Right atrium auricular region (tissue), 2 donors: ENCODE measurements at places on chromosomes 12 and 14. TPM values are rescaled to one million over a fixed set of nuclear protein-coding genes. Genes with fewer than 3 reads are reported as not detected.

The DIO3 gene
- total RNA-seq, result 0.55 TPM

The SDR9C7 gene
- not detected for total RNA-seq

The SDS gene
- not detected for total RNA-seq

The ASCL1 gene
- not detected for total RNA-seq

The AQP2 gene
- total RNA-seq, result not detected

The TCL1A gene
- not detected for total RNA-seq

The AKAP6 gene
- total RNA-seq, result 112 TPM

The CMA1 gene
- total RNA-seq, result not detected

The NUAK1 gene
- 16.9 TPM for total RNA-seq

DNA sequence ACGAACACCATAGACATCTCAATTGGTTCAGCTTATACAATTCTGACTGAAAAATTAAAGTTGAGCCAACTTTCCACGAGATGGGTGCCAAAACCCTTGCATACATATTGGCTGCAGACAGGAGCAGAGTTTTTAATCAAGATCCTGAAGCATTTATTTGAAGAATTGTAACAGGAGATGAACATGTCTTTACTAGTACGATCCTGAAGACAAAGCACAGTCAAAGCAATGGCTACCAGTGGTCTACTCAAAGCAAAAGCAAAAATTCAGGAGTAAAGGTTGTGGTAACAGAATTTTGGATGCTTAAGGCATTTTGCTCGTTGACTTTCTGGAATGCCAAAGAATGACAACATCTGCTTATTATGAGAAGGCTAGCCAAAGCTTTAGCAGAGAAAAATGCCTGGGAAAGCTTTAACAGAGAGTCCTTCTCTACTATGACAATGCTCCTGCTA lies 20.7 kb downstream of the ZDHHC17 start:
- H3K27me3 ChIP-seq, result no peaks in the 10 kb centered on the region
- H3K4me3 ChIP-seq, result no peak overlapping the region
- no peaks in the 10 kb centered on the region for H3K36me3 ChIP-seq
- no peaks in the 10 kb centered on the region for H3K4me1 ChIP-seq

GRCh38 chr12:107510211-107510610 lies 175.4 kb upstream of the PWP1 start:
- DNase-seq, result no peak
- peaks cover 7% of the 10 kb centered on the region for H3K4me1 ChIP-seq
- H3K4me3 ChIP-seq, result no peak overlapping the region
- no peaks in the 10 kb centered on the region for H3K27me3 ChIP-seq
- no peak overlapping the region for H3K27ac ChIP-seq

DNA sequence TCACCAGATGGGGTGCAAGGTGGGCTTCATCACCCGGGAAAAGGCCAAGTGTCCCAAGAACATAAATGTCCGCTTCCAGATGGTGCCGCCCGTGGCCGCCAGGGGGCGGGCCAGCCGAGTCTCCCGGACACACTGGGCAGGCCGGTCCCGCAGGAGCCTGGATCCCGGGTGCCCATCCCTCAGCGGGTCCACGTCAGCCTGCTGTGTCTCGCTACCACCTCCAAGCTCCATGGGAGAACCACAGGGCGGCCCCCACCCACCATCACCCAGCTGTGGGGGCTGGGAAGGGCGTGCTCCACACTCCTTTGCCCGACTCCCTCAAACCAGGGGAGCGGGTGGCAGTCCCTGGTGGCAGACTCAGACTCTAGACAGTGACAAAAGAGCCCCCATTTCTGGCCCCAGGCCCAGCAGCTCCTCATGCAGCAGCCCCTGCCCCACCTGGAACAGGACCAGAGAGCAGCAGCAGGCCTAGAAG lies 22.0 kb upstream of the NUDT14 start:
- no peaks in the 10 kb centered on the region for H3K36me3 ChIP-seq
- DNase-seq, result peak; percentile 83
- no peak overlapping the region for H3K4me3 ChIP-seq

DNA sequence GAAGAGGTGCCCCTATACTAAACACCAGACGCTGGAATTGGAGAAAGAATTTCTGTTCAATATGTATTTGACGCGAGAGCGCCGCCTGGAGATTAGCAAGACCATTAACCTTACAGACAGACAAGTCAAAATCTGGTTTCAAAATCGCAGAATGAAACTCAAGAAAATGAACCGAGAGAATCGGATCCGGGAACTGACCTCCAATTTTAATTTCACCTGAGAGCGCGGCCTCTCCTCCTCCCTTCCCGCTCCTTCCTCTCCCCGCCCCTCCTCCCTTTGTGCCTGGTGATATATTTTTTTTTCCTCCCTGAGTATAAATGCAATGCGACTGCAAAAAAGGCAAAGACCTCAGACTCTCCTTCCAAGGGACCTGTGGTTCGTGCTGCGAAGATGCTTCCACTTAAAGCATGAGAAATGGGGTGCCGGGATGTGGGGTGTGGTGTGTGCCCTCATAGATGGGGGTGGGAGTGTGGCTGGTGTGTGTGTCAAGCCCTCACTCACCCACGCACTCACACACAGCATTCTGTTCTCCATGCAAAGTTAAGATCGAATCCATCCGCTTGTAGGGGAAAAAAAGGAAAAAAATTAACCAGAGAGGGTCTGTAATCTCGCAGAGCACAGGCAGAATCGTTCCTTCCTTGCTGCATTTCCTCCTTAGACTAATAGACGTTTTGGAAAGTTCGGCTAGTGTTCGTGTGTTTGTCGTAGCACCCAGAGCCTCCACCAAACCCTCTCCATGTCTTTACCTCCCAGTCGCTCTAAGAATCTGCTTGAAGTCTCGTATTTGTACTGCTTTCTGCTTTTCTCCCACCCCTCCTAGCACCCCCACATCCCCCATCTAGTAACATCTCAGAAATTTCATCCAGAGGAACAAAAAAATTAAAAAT lies 4.5 kb downstream of the HOXC10 start:
- H3K36me3 ChIP-seq, result no peaks in the 10 kb centered on the region
- DNase-seq, result no peak
- no peak overlapping the region for H3K4me3 ChIP-seq

GRCh38 chr12:116161588-116161987 lies 115.9 kb downstream of the MED13L start:
- no peak for DNase-seq
- H3K4me3 ChIP-seq, result no peak overlapping the region
- no peak overlapping the region for H3K27ac ChIP-seq
- H3K27me3 ChIP-seq, result no peaks in the 10 kb centered on the region

DNA sequence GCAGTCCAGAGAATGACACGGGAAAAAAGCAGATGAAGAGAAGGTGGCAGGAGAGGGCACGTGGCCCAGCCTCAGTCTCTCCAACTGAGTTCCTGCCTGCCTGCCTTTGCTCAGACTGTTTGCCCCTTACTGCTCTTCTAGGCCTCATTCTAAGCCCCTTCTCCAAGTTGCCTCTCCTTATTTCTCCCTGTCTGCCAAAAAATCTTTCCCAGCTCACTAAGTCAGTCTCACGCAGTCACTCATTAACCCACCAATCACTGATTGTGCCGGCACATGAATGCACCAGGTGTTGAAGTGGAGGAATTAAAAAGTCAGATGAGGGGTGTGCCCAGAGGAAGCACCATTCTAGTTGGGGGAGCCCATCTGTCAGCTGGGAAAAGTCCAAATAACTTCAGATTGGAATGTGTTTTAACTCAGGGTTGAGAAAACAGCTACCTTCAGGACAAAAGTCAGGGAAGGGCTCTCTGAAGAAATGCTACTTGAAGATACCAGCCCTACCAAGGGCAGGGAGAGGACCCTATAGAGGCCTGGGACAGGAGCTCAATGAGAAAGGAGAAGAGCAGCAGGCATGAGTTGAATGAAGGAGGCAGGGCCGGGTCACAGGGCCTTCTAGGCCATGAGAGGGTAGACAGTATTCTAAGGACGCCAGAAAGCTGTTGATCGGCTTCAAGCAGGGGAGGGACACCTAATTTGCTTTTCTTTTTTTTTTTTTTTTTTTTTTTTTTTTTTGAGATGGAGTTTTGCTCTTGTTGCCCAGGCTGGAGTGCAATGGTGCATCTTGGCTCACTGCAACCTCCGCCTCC lies 40.9 kb downstream of the DAD1 start:
- no peaks in the 10 kb centered on the region for H3K4me1 ChIP-seq
- no peak for DNase-seq
- peaks cover 4% of the 10 kb centered on the region for H3K36me3 ChIP-seq

DNA sequence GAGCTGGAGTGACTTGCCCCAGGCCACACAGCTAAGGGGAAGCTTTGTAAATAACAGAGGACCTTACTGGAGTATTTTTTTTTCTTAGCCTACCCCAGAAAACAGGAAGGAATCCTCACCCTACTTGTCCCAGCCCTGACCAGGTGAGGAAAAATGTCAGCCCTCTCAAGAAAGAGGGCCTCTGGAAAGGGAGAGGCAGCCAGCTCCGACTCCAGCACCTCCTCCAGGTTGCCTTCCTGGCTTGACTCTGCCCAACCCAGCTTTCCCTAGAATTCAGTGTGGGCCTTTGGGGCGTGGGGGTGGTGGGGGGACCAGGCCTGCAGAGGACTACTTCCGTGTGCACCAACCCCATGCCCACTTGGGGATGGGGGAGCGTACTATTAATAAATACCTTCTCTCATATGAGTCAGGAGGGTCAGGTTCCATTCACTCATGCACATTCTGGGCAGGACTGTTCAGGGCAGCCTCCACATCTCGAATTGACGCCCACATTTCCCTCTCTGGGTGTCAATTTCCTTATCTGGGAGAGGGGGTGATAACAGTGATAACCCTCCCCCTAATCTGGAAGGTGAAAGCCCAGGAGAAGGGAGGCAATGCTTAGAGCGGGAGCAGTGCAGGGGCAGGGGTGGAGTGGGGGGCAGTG lies 5.2 kb downstream of the RHOF start:
- DNase-seq, result no peak
- H3K36me3 ChIP-seq, result no peaks in the 10 kb centered on the region
- H3K4me3 ChIP-seq, result no peak overlapping the region

- no peaks in the 10 kb centered on the region for H3K36me3 ChIP-seq
- H3K27me3 ChIP-seq, result no peaks in the 10 kb centered on the region
- DNase-seq, result no peak
- H3K27ac ChIP-seq, result no peak overlapping the region
- no peak overlapping the region for H3K4me3 ChIP-seq
- H3K4me1 ChIP-seq, result no peaks in the 10 kb centered on the region
Observed at GRCh38 chr14:97120611-97121031, 323.4 kb downstream of the VRK1 start.

DNA sequence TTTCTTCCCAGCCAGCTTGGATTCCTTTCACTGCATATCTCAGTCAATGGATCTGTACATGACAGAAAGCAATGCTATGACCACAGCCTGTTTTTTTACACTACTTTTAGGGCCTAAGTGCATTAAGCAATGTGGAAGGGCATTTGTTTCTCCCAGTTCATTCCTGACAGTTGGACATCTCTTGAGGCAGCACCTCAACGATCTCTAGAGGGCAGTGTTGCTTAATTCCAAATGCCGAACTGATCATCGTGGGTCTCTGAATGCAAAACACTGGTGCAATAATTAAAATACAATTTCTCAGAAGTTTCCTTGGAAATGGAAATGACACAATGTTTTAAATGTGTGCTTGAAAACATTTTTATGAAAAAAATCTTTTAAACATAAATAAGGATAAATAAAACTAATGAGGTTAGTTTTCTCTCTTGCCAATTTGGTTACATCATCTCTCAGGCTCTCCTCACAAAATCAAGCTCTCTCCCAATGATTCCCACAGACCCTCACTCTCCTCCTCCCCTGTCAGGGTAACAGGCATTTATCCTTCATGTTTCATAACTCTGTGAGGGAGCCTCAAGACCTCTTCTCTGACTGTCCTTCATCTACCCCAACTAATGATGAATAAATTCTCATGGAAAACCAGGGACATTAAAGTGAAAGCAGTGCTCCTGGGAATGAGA lies 192.4 kb upstream of the SLC16A7 start:
- H3K36me3 ChIP-seq, result no peaks in the 10 kb centered on the region
- no peak overlapping the region for H3K4me3 ChIP-seq
- H3K27ac ChIP-seq, result no peak overlapping the region
- H3K4me1 ChIP-seq, result no peaks in the 10 kb centered on the region

GRCh38 chr12:126492181-126492580 lies 1426.9 kb downstream of the AACS start:
- DNase-seq, result no peak
- H3K4me3 ChIP-seq, result no peak overlapping the region
- H3K36me3 ChIP-seq, result no peaks in the 10 kb centered on the region
- H3K27ac ChIP-seq, result no peak overlapping the region
- no peaks in the 10 kb centered on the region for H3K4me1 ChIP-seq

GRCh38 chr12:119749666-119750065 lies 81.7 kb downstream of the PRKAB1 start:
- no peaks in the 10 kb centered on the region for H3K36me3 ChIP-seq
- no peaks in the 10 kb centered on the region for H3K4me1 ChIP-seq
- no peaks in the 10 kb centered on the region for H3K27me3 ChIP-seq
- no peak overlapping the region for H3K27ac ChIP-seq
- DNase-seq, result no peak

- no peak overlapping the region for H3K27ac ChIP-seq
- no peak overlapping the region for H3K4me3 ChIP-seq
- H3K36me3 ChIP-seq, result no peaks in the 10 kb centered on the region
- DNase-seq, result no peak
Observed at GRCh38 chr12:92301356-92301755, 155.7 kb upstream of the BTG1 start.

- no peaks in the 10 kb centered on the region for H3K36me3 ChIP-seq
- no peak overlapping the region for H3K4me3 ChIP-seq
- DNase-seq, result no peak
- peak overlapping the region; percentile 31 for H3K27ac ChIP-seq
- H3K27me3 ChIP-seq, result no peaks in the 10 kb centered on the region
- no peaks in the 10 kb centered on the region for H3K4me1 ChIP-seq
Observed at GRCh38 chr14:105075379-105076295, 10.4 kb upstream of the GPR132 start.

- H3K4me1 ChIP-seq, result no peaks in the 10 kb centered on the region
- DNase-seq, result no peak
- no peak overlapping the region for H3K4me3 ChIP-seq
- no peak overlapping the region for H3K27ac ChIP-seq
- H3K36me3 ChIP-seq, result no peaks in the 10 kb centered on the region
Observed at GRCh38 chr14:80940146-80940545, 1.4 kb downstream of the CEP128 start.

DNA sequence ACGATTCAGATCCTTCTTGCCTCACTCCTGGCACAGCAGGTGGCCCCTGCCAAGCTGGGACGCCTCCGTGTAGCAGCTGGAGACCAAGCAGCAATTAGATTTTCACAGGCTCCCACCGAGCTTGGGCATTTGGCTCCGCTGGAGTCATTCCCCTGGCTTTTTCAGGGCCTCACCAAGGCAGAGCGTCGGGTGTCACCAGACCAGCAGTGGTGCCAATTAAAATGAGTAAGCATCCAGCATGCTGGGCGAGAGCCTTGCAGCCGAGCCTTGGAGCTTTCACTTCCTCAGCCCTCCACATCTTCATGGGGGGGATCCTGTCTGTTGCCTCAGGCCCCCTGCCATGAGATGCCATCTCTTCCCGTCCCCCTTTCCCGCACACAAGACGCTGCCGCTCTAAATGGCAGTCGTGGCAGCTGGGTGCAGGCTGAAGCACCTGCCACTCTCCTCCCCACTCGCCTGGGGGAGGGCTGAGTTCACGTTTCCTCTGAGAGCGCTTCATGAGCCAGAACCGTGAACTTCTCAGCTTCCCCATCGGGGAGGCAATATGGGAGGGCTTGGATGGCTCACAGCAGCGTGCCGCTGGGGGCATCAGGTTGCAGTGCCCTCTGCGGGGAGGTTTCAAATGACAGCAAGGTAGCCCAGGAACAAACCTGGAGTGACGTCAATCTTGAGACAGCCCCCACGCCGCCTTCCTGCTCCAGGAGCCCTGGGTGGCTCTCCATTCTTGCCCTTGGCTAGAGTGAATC lies 11.7 kb downstream of the TPCN1 start:
- H3K4me3 ChIP-seq, result no peak overlapping the region
- peaks cover 40% of the 10 kb centered on the region for H3K36me3 ChIP-seq
- peaks cover 89% of the 10 kb centered on the region for H3K4me1 ChIP-seq
- DNase-seq, result no peak
- peak overlapping the region; percentile 83 for H3K27ac ChIP-seq
